Effector memory CD4-positive, alpha-beta T cell (primary cell): ENCODE measurements at places on chromosomes 3 and 15.

- no peak for DNase-seq
- H3K27ac ChIP-seq = no peak overlapping the region
- H3K27me3 ChIP-seq = no peaks in the 10 kb centered on the region
- H3K4me3 ChIP-seq = no peak overlapping the region
- H3K4me1 ChIP-seq = no peaks in the 10 kb centered on the region
- no peaks in the 10 kb centered on the region for H3K36me3 ChIP-seq
Observed at GRCh38 chr3:23987356-23987755, 42.3 kb downstream of the NR1D2 start.

DNA sequence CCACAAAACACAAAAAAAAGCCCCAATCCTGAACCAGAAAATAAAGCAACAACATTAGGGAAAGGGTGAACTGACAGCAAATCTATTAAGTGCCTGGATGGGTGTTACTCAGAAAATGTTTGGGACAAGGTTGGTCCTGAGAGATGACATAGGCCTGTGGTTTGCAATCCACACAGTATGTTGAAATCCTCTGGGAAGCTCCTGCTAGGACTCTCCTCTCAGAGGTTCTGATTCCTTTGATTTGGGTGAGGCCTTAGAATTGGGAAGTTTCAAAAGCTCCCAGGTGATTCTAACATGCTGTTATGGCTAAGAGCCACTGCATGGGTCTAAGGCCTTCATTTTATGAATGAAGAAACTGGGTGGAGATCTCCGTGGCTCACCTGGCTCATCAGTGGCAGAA is 18.4 kb downstream of the CLDN1 start:
- no peak for DNase-seq
- H3K4me3 ChIP-seq = no peak overlapping the region
- no peaks in the 10 kb centered on the region for H3K36me3 ChIP-seq
- H3K27ac ChIP-seq = no peak overlapping the region

- H3K27ac ChIP-seq = no peak overlapping the region
- H3K4me3 ChIP-seq = no peak overlapping the region
- DNase-seq = no peak
- no peaks in the 10 kb centered on the region for H3K27me3 ChIP-seq
- H3K4me1 ChIP-seq = no peaks in the 10 kb centered on the region
Observed at GRCh38 chr3:122674339-122674738, 6.3 kb upstream of the PARP14 start.

- H3K4me1 ChIP-seq = no peaks in the 10 kb centered on the region
- no peak for DNase-seq
- no peaks in the 10 kb centered on the region for H3K36me3 ChIP-seq
- H3K27ac ChIP-seq = no peak overlapping the region
Observed at GRCh38 chr3:65342084-65342683, 654.4 kb upstream of the ADAMTS9 start.
